CD4-positive, alpha-beta T cell treated with Interleukin-15 for 4 hours (primary cell): ENCODE measurements at places on chromosomes 3 and 15.

GRCh38 chr3:39021029-39021428 is 30.7 kb downstream of the SCN11A start:
- no peak for DNase-seq

DNA sequence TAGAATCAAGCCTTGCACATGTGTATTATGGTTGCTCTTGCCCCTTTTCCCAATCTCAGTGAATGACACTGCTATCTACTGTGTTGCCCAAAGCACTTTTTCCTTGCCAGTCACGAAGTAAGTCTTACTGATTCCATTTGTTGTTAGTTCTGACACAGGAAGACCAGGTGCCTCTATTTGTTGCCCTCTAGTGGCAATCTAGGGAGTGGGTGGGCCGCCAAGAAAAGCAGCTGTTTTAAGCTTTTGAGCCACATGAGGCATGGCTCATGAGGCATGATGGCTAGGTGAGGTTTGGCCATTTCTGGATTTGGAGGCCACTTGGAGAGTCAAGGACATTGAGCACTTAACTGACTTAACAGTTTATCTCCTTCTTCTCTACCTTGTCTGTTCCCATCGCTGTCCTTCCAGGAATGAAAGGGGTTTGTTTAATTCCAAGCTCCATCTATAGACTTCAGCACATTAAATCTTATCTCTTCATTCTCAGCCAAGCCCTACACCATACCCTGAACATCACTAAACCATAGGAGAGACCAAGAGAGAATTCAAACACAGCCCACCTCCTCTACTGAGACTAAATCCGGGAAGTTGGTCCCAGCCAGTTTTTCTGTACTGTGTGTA is 103.1 kb downstream of the HCN4 start:
- DNase-seq: peak; percentile 54

DNA sequence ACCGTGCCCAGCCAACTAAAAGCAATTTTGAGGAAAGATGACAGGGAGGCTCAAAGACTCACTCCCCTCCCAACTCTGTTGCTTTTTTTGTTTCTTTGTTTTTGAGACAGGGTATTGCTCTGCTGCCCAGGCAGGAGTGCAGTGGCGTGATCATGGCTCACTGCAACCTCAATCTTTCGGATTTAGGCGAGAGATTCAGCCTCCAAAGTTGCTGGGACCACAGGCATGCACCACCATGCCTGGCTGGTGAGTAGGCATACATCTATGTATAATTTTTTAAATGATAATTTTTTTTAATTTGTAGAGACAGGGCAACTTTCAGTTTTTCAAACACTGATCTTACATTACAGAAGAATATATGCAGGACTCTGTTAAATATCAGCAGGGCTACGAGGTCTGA is 15.8 kb upstream of the THUMPD3 start:
- no peak for DNase-seq

GRCh38 chr3:190012314-190012782 is 108.3 kb downstream of the P3H2 start:
- no peak for DNase-seq

DNA sequence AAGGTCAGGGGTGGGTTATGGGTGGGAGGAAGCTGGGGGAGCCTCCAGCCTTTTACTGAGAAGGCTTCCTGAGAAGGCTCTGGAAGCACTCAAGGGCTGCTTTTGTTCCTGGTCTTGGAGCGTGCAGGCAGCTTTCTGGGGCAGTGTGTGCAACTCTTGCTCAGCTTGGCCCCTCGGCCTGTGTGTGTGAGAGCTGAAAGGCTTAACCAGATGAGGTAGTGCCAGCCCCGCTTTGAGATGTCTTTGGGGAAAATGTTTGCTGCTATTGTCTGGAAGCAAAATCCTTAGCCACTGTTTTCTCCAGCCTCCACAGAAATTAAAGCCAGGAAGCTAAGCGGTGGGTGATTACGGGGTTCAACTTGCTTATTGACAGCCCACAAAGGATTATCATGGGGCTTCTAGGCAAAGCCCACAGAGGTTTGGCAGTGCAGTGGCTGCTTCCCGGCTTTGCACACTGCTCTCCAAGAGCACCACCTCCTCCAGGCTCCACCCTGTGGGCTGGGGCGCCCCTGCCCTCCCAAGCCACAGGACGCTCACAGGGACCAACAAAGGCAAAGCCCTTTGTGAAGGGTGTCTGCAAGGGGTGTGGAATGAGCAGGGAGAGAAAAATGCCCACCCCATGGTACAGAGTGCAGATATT is 121.7 kb upstream of the TLE3 start:
- DNase-seq: no peak

GRCh38 chr3:123571264-123571972 is 13.4 kb downstream of the HACD2 start:
- DNase-seq: no peak

- DNase-seq: no peak
Observed at GRCh38 chr15:40594429-40594836, 384 bp downstream of the KNL1 start.

- DNase-seq: peak; percentile 84
Observed at GRCh38 chr3:57555738-57556458, at the start of gene PDE12. TSS of gene PDE12 (plus strand) at chr3:57556274. CDS start at chr3:57556380, 106 bp downstream.

DNA sequence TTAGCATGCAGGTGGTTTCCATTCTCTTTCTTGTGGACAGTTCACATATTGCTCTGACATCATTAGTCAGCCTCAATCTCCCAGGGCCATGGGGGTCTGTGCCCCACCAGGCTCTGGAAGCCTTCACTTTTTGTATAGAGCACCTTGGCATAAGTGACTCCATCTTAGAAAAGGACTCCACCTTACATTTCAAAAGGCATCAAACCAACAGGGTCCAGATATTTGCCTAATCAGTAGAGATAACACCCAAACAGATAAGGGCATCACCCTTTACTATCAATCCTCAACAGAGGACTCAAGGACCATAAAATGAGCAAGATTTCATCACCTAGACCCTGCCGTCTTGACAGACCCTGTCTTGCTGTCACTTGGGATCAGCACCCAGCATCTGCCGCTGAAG is 35.7 kb upstream of the LCTL start:
- no peak for DNase-seq

- DNase-seq: no peak
Observed at GRCh38 chr3:176759815-176760506, 437.3 kb downstream of the TBL1XR1 start.

- no peak for DNase-seq
Observed at GRCh38 chr3:171168086-171168485, 141.6 kb upstream of the SLC2A2 start.
